Urinary bladder (tissue), 4 donors: ENCODE measurements at places on chromosomes 11 and 22. TPM values are rescaled to one million over a fixed set of nuclear protein-coding genes. Genes with fewer than 3 reads are reported as not detected.
A peak's percentile ranks its signal among the peaks of the same experiment; 100 is the strongest.

Gene TUG1
- 120 TPM for total RNA-seq

Gene EMID1
- 9.4 TPM for total RNA-seq

Gene HTR3B
- not detected for total RNA-seq

Gene ENTHD1
- total RNA-seq = not detected

Gene TMEM86A
- total RNA-seq = 2.7 TPM

Gene NCAPD3
- 29.1 TPM for total RNA-seq

- no peak for DNase-seq
These were observed 37.8 kb downstream of the RPL27A start for GRCh38 chr11:8720352-8720751.

GRCh38 chr22:29814003-29814402 is 24.1 kb downstream of the ASCC2 start:
- no peak for DNase-seq

DNA sequence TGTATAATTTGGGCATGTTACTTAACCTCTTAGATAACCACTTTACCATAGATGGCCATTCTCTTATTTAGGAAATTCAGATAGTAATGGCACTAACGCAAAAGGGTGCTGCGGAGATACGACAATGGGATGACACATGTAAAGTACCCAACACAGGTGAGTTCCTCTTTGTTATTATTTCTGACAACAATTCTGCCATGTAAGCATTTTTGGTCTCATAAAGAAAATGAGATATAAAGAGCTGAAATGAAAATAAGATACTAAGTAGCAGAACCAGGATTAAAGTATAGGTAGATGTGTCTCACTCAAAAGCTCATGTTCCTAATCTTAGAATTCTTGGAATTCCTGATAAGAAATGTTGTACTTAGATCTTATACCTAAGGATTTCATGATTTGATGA is 260.2 kb upstream of the CCDC90B start:
- no peak for DNase-seq

DNA sequence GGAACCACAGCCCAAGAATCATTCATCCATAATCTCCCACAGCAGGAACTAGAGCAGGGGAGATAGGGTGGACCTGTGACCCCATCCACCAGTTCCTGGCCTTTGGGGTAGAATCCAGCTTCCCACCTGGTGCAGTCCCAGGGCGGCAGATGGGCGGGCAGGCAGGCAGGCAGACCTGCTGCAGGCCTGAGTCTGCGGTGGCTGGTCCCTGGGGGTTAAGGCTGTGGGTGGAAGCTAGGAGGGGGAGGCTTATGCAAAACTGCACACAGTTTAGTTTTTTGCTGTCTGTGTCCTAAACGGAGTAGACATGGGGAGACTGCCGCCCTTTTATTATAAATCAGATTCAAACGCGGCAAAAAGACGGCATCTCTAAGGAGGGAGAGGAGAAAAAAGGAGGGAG is 4.5 kb upstream of the NEFH start:
- DNase-seq = no peak

- no peak for DNase-seq
These were observed 150.7 kb downstream of the PGR start for GRCh38 chr11:100978939-100979338.

DNA sequence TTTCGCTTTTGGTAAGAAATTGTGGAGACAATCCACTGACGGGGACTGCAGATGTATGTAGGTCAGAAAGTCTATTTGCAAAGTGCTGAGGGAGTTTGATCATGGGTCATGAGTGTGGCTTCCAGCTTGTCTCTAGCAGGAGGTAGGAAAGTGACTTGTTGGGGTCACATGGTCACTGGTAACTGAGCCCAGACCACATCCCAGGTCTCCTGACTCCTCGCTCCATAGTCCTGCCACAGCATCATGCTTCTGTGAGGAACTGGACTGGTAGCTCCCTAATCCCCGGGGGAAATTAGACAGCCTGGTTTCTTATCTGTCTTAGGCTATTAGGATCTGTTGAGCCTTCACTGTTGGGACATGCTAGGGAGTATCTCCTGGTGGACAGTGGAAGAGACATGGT is 142.1 kb downstream of the MYO18B start:
- no peak for DNase-seq

DNA sequence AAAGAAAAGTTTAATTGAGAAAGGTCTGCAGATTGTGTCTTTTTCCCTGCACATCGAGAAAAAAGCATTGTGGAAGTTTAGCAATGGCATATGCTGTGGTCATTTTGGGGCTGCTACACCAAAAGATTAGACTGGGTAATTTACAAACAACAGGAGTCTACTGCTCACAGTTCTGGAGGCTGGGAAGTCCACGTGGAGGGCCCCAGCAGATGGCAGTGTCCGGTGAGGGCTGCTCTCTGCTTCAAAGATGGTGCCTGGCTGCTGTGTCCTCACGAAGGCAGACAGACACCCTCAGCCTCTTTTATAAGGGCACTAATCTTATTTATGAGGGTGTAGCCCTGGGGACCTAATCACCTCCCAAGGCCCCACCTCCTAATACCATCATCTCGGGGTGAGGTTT is 21.1 kb downstream of the PHF21B start:
- no peak for DNase-seq

DNA sequence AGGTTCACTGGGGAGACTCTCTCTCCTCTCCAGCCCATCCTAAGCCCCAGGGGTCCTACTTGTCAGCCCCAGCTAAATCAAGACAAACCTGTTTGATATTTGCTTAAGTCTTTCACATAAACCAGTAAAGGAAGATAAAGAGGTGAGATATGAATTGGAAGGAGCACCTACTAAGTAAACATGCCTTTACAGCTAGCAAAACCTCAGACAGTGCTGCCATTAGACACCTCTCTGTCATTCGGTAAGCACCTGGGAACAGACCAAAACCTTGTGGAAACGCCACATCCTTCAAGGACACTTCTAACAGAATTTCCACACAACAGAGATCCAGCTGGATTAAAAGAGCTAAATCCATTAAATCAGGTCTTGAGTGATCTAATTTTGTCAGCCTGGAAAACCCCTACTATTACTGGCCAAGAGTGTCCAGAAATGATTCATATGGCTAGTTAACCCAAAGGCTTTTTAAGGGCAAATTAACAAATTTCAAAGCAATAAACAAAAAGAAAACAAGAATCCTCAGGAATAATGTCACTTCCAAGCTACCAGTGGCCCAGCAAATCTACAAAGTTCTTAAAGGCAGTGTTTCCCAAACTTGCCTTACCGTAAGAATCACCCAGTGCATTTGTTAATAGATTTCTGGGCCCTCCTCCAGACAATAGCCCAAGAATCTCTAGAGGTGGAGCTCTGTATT is 2.4 kb downstream of the VPS37C start:
- no peak for DNase-seq

DNA sequence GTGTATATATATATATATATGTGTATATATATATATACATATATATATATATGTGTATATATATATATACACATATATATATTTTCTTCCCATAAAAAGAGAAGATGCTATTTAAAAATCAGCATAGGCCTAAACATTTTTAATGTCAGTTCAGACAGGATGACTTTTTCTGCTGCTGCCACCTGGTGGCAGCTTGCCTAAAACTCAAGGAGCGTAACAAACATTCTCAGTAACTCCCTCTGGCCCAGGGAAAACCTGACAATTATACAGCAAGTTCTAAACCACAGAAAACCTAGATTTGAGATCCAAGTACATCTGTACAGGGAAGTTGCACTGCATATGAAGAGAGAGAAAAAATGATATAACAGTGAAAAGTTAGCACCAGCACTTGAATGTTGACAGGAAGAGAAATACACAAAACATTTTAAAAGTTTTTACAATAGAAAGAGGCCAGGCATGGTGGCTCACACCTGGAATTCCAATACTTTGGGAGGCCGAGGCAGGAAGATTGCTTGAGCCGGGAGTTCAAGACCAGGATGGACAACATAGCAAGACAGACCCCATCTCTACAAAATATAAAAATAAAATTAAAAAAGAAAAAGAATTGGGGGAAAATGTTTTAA is 16.6 kb downstream of the OR8A1 start:
- peak; percentile 2 for DNase-seq

GRCh38 chr11:116931206-116931953 is 94.0 kb upstream of the APOA1 start:
- DNase-seq = no peak

- no peak for DNase-seq
These were observed 28.0 kb downstream of the MYEOV start for GRCh38 chr11:69321877-69322361.

DNA sequence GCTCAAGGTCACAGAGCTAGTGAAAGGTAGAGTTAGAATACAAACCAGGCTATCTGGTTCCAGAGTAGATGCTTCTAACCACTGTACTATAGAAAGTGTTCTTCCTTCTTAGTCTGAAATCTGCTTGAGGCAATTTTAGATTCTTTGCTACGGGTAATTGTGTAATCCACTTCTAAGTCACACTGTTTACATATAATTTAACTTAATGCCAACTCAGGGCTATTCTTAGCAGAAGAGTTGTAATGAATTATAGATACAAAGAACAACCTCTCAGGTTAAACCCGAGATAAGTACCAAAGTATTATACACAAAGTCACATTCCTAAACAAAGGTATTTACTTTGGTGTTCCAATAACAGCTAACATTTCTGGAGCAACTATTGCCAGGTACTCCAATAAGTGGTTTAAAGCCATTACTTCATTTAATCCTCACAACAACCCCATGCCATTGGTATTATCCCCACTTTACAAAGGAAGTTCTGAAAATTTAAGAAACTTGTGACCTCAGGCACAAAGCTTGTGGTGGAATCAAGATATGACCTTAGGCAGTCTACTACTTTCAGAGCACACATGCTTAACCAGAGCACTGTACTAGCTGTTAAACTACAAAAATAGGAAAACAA is 31.1 kb upstream of the DDI1 start:
- DNase-seq = no peak

GRCh38 chr11:17649261-17649660 is 70.1 kb upstream of the MYOD1 start:
- DNase-seq = no peak

DNA sequence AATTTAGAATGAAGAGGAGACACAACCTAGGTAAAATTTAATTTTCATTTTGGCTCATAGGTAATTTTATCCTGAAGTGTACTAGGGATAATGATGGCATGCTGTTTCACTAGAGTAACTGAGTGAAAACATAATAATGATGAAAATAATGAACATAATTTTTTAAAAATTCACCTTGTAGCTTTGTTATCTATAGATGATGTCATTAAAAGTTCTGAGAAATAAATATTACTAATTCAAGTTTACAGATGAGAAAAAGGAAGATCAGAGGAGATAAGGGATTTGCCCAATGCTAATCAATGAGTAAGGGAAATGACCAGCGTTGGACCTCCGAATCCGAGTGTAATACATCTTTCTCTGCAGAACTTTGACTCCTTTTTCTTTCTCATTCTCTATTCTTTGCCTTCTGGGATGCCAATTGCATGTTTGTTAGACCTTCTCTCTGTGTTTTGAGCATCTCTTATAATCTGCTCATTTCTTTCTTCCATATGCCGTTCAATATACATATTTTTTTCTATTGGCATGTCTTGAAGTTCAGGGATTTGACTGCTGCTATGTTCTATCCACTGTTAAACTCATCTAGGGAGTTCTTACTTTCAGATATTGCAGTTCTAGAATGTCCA is 186.5 kb downstream of the SNX19 start:
- DNase-seq = no peak
